Esophagus mucosa (tissue), 1 donor: ENCODE measurements at places on chromosomes 7 and 10.

DNA sequence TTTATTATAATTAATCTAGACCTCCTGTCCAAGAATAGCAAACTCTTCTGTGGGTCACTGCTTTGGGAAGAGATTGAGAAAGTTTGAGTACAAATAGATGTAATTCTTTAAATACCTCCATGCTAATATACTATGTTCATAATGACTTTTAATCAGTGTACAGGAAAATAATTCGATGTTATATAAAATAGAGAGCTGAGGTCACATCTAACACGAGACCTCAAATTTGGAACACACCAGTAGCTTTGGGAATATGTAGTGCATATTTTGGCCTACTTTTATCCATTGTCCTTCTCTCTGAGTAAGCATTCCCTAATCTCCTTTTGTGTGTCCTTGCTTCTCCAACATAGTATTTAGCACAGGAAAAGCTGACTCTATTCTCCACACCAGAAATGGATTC, 27.3 kb upstream of the CABCOCO1 start:
- ATAC-seq = no peak

DNA sequence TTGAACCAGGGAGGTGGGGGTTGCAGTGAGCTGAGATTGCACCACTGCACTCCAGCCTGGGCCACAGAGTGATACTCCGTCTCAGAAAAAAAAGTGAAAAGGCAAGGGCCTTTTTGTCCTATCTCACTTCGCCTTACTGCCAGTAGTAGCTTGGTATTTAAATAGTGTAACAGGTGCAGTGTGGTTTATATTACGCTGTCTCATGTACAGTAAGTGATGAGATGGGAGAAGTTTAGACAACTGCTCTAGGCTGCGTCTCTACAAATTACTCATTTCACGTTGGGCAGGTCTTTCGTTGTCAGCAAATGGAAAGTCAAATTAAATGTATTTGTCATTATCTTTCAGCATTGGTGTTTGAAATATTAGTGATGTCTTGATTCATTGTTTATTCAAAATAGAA, 15.5 kb upstream of the PFKFB3 start:
- no peak for ATAC-seq

GRCh38 chr7:99171731-99172130, 27.8 kb upstream of the SMURF1 start:
- ATAC-seq = no peak

DNA sequence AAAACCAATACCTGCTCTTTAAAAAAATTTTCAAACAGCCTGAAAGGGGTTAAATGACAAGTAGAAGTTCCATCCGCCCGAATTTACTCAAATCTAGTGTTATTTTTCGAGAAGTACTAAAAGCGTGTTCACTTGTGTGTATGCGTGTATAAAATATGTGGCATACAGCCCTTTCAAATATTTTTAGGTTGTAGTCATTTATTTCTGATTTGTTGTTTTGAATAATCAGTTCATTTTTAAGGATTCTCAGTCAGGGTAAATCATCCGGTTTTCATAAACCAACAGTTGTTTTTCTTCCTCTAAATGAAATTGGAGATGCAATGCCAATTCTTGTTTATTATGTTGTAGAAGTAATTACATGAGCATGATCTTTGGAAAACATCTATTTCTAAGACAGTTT, 6.9 kb upstream of the SUN1 start:
- ATAC-seq = no peak

DNA sequence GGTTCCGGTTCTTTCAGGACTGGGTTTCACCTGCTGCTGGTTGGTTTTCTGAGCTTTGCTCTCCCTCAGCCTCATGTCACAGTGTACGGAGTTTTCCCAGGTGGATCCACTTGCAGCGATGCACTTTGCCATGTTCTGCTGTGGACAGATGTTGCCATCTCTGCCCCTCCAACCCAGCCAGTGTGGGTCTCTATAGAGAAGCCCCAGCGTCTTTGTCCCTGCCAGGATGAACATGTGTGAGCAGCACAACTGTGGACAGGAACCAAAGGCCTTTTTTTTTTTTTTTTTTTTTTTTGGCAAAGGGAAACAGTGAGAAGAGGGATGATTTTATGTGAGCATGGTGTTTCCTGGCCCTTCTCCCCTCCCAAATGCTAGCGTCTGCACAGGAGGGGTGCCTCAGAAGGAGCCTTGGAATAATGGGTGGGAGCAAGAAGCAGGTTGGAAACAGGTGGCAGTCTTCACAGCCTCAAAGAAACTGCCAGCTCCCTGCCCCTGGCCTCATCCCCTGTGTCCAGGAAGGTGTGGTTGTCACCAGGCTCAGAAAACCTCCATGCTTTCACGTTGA, 106.5 kb downstream of the RPS24 start:
- ATAC-seq = no peak

DNA sequence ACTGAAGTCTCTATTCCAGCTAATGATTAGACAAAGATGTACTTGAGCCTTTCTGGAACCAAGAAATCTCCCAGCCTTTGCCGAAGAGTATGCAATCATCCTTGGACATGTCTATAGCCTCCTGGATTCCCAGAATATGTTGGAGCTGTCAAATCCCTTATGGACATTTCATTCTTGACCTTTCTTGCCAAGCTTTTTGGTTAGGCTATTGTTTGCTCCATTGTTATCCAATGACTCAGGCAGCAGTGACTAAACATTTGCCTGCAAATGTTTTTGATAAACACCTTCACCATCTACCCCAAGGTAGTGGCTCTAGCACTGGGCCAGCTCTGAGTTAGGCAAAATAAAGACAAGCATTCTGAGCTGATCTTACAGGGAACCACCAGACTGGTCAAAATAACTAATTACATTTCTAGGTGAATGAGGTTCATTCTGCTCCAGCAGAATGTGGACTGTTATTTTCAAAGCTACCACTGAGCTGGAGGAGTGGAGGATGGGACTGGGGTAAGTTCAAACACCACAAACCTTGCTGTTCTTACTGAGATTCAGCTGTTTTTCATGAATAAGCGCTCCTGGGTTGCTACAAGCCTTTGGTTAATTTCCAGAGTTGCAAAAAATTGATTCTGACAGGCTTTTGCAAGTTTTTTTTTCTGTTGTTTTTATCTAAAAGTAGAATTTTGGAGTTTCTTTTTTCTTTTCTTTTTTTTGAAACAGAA, 81.0 kb downstream of the TMEM270 start:
- peak; percentile 29 for ATAC-seq

DNA sequence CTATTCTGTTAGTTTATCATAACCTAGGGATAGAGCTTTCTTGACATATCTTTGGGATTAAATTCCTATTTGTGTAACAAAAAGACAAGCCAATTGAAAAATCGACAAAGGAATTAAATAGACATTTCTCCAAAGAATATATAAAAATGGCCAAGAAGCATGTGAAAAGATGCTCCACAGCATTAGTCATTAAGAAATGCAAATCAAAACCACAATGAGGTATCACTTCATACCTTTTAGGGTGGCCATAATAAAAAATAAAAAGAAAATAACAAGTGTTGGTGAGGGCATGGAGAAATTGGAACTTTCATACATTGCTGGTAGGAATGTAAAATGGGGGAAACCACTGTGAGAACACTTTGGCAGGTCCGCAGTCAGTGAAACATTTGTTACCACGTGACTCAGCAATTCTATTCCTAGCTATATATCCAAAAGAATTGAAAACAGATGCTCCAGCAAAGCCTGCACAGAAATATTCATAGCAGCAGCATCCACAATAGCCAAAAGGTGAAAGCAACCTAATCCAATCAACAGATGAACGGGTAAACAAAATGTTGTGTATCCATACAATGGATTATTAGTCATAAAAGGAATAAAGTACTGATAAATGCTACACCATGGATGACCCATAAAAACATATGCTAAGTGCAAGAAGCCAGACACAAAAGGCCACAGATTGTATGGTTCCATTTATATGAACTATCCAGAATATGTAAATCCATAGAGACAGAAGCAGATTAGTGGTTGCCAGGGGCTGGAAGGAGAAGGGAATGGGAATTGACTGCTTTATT, 20.5 kb downstream of the SPAG6 start:
- no peak for ATAC-seq

GRCh38 chr7:90889644-90890043, 293.5 kb downstream of the CDK14 start:
- no peak for ATAC-seq

GRCh38 chr7:29297194-29297890, 102.8 kb downstream of the CHN2 start:
- ATAC-seq = no peak

DNA sequence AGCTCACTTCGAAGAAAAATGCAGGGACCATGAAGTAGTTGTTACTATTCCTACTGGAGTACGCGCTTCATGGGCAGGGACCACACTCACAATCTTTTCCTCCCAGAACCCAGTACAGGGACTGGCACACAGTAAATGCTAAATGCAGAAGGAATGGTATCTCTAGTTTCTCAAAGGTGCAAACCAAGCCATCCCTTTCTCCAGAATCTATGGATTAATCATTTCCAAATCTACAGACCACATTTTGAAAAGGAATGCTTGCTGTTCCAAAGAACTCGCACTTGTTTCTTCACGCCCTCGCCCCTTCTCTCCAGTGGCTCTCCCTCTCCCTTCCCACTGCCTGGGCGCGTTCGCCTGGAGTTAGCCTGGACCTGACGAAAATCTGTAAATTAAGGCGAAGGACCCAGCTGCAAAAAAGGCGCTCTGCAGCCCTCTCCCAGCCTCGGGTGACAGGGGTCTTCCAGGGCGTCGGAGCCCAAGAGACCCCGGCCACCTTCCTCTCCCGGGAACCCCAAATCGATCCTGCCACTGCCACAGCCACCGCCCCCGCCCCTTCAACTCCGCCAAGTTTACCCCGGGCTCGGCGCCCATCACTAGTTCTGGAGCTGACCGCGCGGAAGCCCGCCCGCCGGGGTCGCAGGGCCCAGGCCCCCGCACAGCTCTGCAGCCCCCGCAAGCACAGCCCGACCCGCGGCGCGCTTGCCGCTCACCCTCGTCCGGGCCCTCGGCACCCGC, 527 bp downstream of the PDIA4 start:
- ATAC-seq = no peak

DNA sequence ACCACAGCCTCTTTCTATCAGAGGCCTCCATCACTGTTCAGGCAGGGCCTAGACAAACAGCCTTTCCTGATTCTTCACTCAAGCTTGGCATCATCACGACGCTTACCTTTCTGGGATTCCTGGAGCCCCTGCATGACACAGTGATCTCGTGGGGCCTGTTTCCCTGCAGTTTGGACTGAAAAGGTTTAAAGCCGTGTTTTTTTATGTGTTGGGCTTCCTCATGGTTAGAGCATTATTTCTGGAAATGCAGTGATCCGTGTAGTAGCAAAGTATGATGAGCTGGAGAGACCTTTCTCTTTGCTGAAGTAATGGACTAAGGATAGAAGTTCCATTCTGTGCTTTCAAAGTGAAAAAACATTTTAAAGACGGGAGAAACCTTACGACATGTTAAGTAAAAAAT, 169.1 kb downstream of the BMPER start:
- no peak for ATAC-seq

GRCh38 chr10:103534621-103535498, 41.4 kb downstream of the NEURL1 start:
- ATAC-seq = no peak

- peak; percentile 92 for ATAC-seq
These were observed 147.6 kb downstream of the ARID5B start for GRCh38 chr10:62048919-62049623.
